ENCODE measurements at places on chromosomes 16 and 17. TPM values are rescaled to one million over a fixed set of nuclear protein-coding genes. Genes with fewer than 3 reads are reported as not detected.

- DNase-seq = peak; percentile 78
Measured at GRCh38 chr16:2874912-2875362, 8.1 kb upstream of the FLYWCH2 start.

GRCh38 chr17:66988069-66988798 is 23.7 kb downstream of the CACNG4 start:
- peak; percentile 5 for DNase-seq

DNA sequence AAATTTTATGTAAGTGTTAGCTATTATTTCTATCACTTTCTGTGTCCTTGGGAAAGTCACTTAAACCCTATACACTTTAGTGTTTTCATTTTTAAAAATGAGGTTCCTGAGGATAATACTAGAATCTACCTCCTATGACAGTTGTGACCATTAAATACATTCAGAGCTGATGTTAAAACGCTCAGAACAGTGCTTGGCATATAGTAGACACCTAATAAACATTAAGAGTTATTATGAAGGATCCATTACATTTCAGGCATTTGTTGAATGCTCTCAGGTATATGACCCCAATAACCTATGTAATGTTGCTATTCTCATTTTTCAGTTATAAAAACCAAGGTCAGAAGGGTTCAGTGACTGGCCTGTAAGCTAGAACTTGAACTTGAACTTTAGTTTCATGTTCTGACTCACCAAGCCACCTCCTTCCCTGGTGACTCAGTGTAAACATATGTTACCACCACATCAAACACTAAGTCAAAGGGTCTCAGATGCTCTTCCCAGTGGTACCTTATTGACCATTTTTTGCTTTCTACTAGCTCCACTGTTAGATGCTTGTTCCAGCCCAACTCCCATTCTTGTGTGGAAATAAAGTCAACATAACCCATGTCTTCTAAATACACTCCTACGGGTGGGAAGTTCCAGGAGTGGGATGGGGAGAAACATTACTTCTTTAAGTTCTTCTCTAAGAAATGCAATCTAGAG is 47.6 kb downstream of the HSD17B2 start:
- no peak for DNase-seq

DNA sequence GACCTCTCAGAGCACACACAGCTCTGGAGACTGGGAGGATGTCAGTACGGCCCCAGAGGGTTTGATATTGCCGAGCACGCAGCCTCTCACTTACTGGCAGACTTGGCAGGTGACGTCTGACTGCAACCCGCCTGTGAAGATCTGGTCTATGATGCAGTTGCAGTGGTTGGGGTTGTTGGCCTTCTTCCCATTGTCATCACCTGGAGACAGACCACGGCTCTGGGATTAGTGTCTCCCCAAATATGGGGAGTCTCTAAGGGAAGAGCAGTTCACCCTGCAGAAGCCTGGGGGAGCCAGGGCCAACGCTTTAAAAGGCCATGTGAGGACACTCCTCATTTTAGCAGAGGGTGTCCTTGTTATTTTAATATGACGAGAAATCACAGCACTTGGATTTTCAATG is 30.1 kb downstream of the USP22 start:
- DNase-seq = no peak

ZFPM1 gene
- 2.3 TPM for total RNA-seq

CNTD1 gene
- total RNA-seq = 1.3 TPM

DNA sequence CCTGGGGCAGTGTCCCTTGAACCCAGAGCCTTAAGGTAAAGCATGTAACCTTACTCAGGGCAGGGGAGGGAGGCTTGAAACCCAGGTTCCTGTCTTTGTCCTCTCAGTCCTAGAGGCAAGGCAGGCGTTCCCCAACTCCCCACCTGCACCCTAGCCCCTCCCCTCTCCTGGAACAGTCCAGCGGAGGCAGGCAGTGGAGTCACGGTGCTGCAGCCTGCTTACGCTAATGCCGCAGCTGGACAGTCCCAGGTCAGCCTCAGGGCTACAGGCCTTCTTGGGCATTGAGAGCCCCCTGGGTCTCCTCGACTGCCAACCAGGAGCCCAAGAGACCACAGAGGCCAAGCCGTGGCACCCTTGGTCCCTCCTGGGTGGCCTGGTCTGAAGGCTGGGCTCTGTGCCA is 6.8 kb upstream of the CD300A start:
- no peak for DNase-seq

CRLF3 gene
- 4.2 TPM for total RNA-seq

CLDN9 gene
- total RNA-seq = 0.74 TPM

KRT28 gene
- total RNA-seq = not detected

TBC1D3K gene
- not detected for total RNA-seq

SOST gene
- not detected for total RNA-seq

- no peak for DNase-seq
Measured at GRCh38 chr16:77112746-77113145, 78.2 kb upstream of the MON1B start.

GRCh38 chr16:67399749-67400704 is 6.7 kb upstream of the TPPP3 start:
- DNase-seq = peak; percentile 67

DNA sequence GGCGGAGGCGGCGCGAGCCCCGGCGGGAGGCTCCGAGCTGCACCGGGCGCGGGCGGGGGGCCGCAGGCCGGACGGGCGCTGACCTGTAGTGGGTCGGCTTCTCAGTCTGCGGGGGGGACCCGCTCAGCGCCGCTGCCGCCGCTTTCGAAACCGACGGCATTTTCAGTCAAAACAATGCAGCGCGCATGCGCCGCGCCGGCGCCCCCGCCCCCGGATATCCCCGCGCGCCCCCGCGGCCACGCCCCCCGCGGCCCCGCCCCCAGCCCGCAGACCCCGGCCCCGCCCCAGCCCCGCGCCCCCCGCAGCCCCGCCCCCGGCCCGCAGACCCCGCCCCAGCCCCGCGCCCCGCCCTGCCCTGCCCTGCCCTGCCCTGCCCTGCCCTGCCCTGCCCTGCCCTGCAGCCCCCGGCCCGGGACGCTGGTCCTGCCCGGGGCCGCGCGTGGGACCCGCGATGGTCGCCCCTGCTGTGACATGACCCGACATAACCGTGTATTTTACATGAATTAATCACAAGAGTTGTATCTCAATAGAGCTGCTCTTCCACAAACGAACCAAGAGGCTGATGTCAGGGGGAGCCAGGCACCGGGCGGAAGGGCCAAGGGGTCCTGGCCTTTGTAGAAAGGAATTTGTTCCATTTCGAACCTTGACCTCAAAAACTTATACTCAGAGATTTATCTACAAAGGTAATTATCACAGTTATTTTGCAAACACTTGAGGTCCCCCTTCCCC is at the start of gene UNKL:
Gene UNKL, minus strand, starts transcription at position 173 of the 729 bp plus-strand sequence. Its CDS starts 13 bp downstream, at position 160.
- peak; percentile 82 for DNase-seq

DNA sequence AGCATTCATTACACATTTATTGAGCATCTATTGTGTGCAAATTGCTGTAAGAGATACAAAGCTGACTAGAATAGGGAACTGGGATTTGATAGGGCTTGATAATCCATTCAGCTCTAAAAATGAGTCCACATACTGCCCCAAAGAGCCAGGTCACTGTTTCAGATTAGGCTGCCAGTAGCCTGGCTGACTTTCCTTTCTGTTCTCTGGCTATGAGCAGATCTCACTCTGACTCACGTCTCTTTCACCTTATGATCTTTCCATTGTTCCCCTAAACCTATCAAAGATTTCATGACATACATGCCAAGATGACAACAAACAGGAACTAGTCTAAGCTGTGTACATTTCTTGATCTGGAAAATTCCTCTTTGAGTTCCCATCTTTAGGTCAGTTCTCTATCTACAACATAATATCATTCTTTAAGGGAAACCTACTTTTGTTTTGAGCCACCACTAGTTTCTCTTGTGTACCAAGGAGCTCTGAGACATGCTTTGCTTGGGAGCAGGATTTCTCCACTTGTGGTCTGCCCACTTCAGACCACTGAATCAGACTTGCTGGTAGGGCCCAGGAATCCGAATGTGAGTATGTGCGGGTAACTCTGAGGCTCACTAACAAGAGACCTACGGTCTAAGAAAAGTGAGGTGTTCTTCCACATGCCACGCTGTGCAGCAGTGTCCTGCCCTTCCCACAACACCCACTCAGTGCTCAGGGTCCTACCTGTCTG is 40.9 kb upstream of the ICAM2 start:
- no peak for DNase-seq

DNA sequence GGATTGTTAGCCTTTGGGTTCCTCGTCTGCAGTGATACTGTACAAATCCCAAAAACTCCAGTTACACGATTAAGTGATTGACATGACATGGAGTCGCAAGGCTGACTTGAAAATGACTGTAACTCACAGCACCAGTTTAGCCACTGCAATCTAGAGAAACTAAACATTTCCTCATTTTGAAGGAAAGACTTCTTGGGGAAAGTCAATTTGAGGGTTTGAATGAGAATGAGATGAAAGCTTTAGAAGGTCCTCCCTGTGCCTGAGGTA is 4.8 kb downstream of the BANP start:
- no peak for DNase-seq

DNA sequence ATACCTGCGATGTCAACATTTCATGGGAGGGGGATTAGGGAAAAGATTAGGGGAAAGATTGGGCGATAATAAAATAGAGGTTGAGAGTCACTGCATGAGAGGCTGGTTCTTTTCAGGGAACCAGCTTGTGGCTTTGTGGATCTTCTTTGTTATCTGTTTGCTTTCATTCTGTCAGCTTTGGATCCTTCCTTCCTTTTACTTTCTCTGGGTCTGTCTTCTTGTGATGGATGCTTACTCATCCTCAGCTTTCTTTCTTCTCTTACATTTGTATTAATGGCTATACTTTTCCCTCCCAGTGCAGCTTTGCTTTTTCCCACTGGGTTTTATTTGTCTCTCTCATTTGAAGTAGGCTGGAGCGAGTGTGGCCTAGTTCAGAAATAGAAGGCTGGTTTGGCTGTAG is 47.1 kb downstream of the RPTOR start:
- no peak for DNase-seq

- no peak for DNase-seq
Measured at GRCh38 chr17:67124450-67125148, 80.2 kb downstream of the CACNG1 start.

ZSCAN10 gene
- total RNA-seq = not detected

All from psoas muscle (tissue), 8 donors.